ENCODE measurements at places on chromosomes 1 and 21. TPM values are rescaled to one million over a fixed set of nuclear protein-coding genes. Genes with fewer than 3 reads are reported as not detected.

DNA sequence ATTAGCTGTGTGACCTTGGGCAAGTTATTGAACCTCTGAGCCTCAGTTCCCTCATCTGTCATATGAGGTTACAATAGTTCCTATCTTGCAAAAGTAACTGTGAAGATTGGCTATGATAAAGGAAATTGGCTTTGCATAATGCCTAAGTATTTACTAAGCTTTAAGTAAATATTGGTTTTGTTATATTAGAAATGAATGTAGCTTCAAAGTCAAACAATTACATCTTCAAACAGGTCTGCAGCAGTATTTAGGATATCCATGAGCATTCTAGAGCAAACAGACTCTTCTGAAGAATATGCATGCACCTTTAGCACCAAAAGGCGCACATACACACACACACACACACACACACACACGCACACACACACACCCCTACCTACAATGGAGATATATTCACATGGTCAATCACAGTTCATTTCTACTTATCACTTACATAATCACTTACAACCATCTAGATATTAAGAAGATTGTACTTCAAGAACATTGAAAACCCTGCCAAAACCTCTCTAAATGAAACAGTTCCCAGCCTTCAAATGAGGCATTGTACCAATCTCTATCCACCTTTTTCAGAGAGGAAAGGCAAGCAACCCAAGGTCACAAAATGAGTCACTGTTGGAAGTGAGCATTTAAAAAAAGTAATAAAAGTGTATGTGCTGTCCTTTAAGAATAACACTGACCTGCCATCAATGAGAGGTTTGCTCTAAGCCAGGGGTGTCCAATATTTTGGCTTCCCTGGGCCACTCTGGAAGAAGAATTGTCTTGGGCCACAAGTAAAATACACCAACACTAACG, 13.4 kb upstream of the FAM43B start:
- no peak for DNase-seq

IL19 gene
- not detected for polyA plus RNA-seq

- DNase-seq = no peak
Measured at GRCh38 chr1:89060091-89060490, 4.9 kb downstream of the GBP1 start.

RHD gene
- 0.16 TPM for polyA plus RNA-seq

DNA sequence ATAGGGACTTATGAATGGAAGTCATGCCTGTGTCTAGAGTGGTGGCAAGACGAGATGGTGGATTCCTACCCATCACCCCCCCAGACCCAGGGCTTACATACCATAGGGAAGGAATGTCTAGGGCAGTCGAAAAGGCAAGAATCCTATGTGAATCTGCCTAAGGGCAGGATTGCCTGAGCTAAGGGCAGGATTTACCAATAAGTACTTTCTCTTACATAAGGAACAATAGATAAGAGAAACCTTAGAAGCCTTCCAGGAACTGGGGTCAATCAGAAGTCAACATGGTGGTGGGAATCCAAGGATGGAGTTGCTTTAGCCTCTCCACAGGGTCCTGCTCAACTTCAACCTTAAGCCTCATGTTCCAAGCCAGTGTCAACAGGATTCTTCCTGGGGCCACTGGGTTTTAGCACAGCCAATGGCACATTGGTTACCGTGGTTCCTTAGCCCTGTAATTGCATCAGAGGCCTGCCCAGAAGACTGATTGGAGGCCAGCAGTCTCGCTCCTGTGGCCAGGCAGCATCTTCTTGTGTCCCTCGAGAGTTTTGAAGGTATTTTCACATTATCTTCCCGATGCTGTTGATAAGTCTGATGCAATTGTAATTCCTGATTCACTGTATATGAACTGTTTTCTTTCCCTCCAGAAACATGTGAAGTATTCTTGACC, 20.7 kb downstream of the BACE2 start:
- no peak for DNase-seq

- no peak for DNase-seq
Measured at GRCh38 chr1:229230140-229230892, 40.6 kb upstream of the RAB4A start.

LRRC38 gene
- polyA plus RNA-seq = 0.36 TPM

GRCh38 chr1:38817267-38818174, 42.1 kb downstream of the RRAGC start:
- DNase-seq = no peak

DNA sequence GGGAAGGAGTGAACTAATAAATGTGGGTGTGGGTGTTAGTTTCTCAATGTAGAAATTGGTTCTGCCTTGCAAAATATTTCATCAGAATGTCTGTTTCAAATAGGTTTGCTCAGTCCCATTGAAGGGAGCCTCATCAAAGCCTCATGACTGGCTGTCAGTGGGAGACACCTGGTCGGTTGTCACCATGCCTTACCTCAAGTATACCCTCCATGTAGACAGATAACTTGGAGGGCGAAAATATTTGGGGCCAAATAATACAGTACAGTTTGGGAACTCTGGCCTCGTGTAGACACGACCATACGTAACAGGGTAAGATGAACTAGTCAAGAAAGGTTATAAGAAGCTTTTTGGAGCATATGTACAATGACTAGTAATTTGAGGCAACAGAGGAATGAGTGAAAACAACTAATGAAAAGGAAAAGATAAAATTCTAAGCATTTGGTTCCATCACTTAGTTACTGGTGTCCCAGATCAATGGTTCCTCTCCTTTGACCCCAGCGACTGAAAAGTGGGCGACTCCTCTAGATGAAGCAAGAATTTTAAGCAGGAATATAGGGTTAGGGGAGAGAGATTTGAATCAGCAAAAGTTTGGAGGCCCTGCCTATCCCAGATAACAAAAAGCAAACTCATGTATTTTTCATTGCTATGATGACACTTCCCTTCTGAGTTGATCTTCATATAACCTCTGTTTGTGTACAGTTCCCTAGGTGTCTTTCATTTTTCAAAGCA, 163.9 kb downstream of the LRRC40 start:
- DNase-seq = no peak

FBXO2 gene
- polyA plus RNA-seq = 14.0 TPM

DNA sequence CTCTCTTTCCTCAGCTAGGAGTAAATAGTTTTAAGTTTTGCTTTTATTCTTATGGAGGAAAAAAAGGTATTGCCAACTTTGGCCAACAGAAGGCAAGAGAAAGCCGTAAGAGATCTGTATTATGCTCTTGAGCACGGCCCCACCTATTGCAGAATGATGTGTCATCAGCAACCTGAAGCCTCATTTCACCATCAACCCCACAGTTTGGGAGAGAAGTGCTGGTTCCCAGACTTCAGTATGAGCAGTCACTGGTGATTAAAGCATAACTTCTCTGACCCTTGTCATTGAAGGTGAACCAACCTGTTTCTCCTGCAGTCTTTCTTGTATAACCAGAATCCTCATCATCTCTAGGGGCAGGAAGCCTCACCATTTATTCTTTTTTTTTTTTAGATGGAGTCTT, 100.2 kb downstream of the SIPA1L2 start:
- DNase-seq = no peak

GRCh38 chr1:221740993-221741702, 741 bp downstream of the DUSP10 start:
- peak; percentile 60 for DNase-seq

- peak; percentile 64 for DNase-seq
Measured at GRCh38 chr1:36098650-36099365, 10.1 kb downstream of the ADPRS start.

- DNase-seq = no peak
Measured at GRCh38 chr1:66380452-66381212, 153.3 kb upstream of the SGIP1 start.

CLDN17 gene
- not detected for polyA plus RNA-seq

PRELP gene
- polyA plus RNA-seq = 61.9 TPM

DNA sequence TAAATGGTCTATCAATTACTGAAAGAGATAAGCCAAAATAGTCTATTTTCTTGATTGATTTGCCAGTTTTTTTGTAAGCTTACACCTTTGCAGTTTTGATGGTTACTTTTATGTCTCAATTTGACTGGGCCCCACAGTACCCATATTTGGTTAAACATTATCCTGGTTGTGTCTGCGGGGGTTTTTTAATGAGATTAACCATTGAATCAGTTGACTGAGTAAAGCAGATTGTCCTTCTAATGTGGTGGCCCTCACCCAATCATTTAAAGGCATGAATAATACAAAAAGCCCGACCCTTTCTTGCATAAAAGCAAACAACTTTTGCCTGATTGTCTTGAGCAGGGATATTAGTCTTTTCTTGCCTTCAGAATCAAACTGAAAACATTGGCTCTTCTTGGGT, 650.0 kb upstream of the RGS18 start:
- DNase-seq = no peak

PRKAB2 gene
- 8.3 TPM for polyA plus RNA-seq

- DNase-seq = no peak
Measured at GRCh38 chr1:167463080-167463479, 55.2 kb downstream of the CD247 start.

GRCh38 chr21:27796106-27796505, 829.2 kb upstream of the ADAMTS5 start:
- no peak for DNase-seq

GRCh38 chr1:231724876-231725647, 98.5 kb downstream of the DISC1 start:
- no peak for DNase-seq

DNA sequence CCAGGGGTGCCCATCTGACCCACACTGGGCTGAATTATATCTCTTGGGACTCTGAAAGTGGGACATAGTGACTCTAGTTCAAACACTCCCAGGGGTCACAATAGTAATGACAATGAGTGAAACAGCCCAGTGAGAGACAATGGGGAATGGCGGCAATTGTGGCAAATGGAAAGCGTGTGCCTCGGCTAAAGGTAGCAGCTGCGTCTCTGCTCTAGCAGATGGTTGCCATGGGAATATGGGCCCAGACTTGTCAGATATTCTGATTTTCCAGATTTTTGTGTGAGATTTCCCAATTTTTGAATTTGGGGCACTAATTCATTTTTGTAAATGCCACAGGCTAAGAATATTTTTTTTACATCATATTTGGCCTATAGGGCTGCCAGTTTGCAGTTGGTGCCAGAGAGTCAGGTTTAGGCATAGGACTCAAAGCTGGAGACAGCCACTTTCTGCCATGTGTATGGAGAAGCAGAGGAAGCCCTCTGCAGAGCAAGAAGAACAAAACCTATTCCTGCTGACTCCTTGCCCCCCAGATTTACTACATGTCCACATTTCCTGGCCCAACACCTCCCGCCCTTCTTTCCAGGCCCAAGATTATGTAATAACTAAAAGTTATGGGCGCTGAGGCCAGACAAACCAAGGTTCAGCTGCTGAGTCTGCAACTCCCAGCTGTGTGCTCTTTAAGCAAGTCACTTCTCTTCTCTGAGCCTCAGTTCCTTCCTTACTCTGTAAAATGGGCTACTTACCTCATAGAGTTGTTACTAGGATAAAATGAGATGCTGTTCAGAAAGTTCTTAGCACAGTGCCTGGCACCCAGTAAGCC, 21.6 kb upstream of the PTP4A2 start:
- no peak for DNase-seq

DNA sequence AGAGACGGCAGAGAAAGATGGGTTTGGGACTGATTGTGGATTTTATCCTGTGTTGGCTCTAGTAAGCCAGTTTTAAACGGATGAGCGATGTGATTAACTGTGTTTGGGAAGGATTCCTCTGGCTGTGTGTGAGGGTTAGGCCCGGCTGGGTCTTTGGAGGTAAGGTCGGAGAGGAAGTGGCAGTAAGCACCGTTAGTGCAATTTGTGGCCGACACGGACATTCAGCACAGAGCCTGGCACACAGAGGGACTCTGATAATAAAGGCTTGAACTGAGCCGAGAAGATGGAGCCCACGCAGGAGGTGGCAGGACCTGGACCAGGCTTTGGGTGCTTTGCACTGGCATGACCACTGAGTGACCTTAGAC, 1.3 kb downstream of the MTFR1L start:
- DNase-seq = no peak

- no peak for DNase-seq
Measured at GRCh38 chr1:67190942-67191341, 24.7 kb downstream of the IL23R start.

- DNase-seq = no peak
Measured at GRCh38 chr1:171083222-171083621, 7.5 kb upstream of the FMO3 start.

DNA sequence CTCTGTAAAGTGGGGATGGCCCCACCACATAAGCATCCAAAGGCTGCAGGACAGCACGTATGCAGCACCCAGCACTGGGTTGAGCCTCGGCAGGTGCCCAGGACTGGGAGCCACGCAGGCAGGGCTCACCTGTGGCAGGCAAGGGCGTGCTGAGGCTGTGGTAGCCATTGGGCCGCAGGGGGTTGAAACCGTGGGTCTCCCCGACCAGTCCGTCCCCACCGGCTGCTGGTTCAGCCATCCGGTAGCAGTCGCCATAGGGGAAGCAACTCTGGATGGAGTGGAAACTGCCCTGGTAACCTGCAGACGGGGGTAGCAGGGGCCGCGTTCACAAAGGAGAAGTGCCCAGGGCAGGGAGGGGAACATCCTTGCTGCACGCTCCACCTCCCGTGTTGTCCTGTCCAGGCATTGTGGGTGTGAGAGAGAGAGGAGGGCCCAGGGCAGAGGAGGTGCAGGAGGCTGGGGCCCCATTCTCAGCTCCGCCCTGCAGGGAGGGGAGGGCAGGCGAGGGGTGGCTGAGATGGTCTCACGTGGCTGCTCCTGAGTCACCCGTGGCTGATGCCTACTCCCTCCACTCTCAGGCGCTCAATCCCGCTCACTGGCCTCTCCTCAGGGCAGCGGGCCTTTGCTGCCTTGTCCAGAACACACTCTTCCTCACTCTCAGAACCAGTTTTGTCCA, 49.9 kb downstream of the DMRTB1 start:
- no peak for DNase-seq

- no peak for DNase-seq
Measured at GRCh38 chr21:36813052-36813451, 114.1 kb downstream of the SIM2 start.

DNA sequence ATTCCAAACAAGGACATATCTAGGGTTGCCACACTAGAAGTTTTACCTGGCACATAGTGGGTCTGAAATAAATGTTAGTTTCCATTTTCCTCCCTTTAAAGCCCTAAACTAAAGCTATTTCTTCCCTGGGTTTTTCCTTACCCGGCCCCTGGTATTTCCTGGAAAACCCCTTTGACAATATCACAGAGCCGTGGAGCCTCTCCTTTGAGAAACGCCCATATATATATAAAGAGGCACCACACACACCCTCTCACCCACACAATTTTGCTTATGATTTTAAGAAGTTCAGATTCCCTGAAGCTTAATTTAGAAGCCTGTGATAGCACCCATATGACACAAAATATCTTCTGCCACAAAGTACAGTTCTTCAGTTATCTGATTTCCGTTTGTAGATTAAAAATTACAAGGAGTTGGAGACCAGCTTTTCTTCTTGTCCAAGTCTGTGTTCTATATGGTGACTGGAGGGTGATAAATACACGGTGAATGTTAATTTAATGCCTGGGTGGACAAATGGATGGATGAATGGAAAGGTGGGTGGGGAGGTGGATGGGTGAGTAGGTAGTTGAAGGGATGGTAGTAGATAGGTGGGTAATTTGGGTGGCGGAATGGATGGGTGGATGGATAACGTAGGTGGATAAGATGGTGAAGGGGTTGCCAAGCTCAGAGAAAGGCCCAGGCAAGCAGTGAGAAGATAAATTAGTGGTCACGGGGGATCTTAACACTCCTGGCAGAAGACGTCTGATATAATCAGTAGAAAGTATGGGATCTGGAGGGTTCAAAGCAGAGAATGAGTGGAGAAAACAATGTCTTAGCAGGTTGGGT, 154.4 kb upstream of the FGGY start:
- DNase-seq = no peak
